ENCODE measurements at places on chromosomes 13 and 19. TPM values are rescaled to one million over a fixed set of nuclear protein-coding genes. Genes with fewer than 3 reads are reported as not detected.

The CCDC169 gene
- total RNA-seq, result 4.3 TPM

The C3 gene
- 10.2 TPM for total RNA-seq

DNA sequence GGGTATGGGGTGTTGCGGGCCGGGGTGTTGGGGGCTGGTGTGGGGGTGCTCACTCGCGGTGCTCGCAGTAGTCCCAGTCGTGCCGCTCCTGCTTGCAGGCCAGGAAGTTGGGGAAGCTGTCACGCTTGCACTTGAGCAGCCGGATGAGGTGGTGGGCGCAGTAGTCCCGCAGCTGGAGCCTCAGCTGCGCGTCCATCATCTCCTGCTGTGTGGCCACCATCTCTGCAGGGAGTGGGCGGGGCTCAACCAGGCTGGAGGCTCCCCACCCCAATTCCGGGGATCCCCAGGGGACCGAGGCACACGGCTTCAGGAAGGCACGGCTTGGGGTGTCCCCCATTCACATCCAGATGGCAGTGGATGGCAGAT, 5.2 kb downstream of the NDUFB7 start:
- DNase-seq, result no peak
- H3K4me3 ChIP-seq, result no peak overlapping the region
- H3K27ac ChIP-seq, result no peak overlapping the region

GRCh38 chr13:18952225-18953016, 229.2 kb downstream of the TUBA3C start:
- no peaks in the 10 kb centered on the region for H3K36me3 ChIP-seq
- H3K27ac ChIP-seq, result no peak overlapping the region
- no peaks in the 10 kb centered on the region for H3K4me1 ChIP-seq
- no peaks in the 10 kb centered on the region for H3K27me3 ChIP-seq
- no peak overlapping the region for H3K4me3 ChIP-seq

DNA sequence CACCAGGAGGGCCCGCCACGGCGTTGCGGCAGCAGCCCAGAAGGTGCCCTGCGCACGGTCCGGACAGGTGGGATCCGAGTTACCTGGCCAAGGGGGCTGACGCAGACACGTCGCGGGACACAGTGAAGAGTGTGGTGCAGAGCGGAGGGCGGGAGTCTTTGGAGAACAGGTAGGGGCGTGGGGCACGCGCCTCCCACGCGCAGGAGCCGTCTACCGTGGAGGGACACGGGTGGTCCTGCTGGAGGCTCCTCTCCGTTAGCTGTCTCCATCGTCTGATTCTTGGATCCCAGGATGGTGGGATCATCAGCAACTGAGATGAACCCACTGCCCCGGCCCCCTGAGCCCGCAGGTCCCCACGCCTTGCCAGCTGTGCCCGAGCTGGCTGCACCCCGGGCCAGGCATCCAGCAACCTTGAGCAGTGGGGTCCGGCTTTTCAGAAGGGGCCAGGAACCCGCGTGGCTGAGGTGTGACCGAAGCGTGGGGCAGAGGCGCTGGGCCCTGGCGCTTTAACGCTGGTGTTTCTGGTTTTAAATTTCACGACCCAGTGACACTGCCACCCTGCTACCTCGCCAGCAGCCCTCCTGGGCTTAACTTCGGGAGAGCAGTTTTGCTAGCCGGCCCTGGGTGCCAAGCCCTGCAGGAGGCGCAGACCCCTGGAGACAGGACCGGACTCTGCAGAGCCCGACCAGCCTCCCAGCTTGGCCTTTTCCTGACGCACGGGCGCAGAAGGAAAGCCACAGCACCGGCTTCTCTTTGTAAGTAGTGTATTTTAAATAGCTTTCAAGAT, 7.3 kb downstream of the FGF22 start:
- DNase-seq, result no peak
- H3K27ac ChIP-seq, result no peak overlapping the region
- no peaks in the 10 kb centered on the region for H3K27me3 ChIP-seq
- peaks cover 54% of the 10 kb centered on the region for H3K36me3 ChIP-seq
- H3K4me1 ChIP-seq, result no peaks in the 10 kb centered on the region

DNA sequence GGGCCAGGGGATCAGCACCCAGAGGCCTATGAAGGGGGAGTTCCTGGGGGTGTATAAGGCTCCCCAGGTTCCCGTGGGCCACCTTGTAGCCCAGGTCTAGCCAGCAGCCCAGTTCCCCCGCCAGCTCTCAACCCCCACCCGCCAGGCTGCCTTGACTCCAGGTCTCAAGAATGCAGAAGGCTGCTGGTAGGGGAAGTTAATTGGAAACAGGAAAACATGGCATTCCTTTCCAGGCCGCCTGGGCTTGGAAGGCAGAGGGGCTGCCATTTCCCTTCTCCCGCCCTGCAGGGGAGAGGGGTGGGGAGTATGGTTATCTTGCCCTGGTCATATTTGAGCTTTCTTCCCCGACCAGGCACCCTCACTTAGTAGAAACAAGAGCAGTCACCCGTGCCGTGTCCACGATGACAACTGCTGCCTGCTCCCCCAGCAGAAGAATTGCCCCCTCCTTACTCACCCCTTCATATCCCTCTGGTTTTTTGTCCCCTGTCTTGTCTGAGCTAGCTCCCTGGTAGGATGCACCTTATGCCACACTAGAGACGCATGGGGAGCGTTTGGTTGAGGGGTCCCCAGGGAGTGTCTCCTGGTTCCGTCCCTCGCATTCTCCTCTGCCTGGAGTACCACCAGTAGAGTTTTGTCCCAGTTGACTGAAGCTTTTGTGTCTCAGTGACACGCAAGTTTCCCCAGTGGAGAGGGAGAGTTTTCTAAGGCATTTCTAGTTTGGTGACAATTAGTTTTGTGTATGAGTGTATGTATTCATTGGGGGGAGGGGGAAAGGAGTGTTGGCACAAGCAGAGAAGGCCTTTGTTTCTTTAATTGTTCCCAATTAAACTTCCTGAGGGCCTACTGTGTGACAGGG, 4.5 kb downstream of the BICRA start:
- H3K36me3 ChIP-seq, result peaks cover 10% of the 10 kb centered on the region
- no peaks in the 10 kb centered on the region for H3K27me3 ChIP-seq
- H3K4me1 ChIP-seq, result peaks cover 25% of the 10 kb centered on the region
- DNase-seq, result peak; percentile 41
- H3K27ac ChIP-seq, result peak overlapping the region; percentile 35

Data from muscle of leg (tissue), 16 donors.